ENCODE measurements at places on chromosomes 5 and 9. TPM values are rescaled to one million over a fixed set of nuclear protein-coding genes. Genes with fewer than 3 reads are reported as not detected.

The FBLL1 gene
- 0.11 TPM for polyA plus RNA-seq

The PPIP5K2 gene
- polyA plus RNA-seq = 16.6 TPM

DNA sequence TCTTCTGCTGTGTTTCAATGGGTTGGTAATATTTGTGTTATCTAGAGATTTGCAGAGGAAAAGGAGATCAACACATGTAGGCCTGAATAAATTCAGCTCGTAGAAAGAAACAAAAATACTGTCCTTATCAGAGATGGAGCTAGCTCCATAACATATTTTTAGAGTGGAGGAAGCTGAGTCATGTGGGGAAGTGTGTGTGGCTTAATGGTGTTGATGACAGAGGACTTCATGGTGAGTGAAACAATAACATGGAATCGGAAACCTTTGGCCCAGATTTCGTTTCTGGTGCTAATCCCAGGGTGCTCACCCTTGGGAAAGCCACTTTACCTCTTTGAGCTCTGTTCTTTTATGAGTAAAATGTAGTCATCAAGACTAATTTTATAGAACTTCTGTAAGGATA is 825.0 kb downstream of the TLR4 start:
- no peaks in the 10 kb centered on the region for H3K27me3 ChIP-seq
- peaks cover 9% of the 10 kb centered on the region for H3K4me1 ChIP-seq
- no peak for DNase-seq

- H3K4me1 ChIP-seq = peaks cover 7% of the 10 kb centered on the region
- H3K36me3 ChIP-seq = no peaks in the 10 kb centered on the region
- H3K27ac ChIP-seq = no peak overlapping the region
- no peak overlapping the region for H3K4me3 ChIP-seq
- no peaks in the 10 kb centered on the region for H3K27me3 ChIP-seq
Observed at GRCh38 chr5:56409331-56410190, 176.4 kb upstream of the ANKRD55 start.

DNA sequence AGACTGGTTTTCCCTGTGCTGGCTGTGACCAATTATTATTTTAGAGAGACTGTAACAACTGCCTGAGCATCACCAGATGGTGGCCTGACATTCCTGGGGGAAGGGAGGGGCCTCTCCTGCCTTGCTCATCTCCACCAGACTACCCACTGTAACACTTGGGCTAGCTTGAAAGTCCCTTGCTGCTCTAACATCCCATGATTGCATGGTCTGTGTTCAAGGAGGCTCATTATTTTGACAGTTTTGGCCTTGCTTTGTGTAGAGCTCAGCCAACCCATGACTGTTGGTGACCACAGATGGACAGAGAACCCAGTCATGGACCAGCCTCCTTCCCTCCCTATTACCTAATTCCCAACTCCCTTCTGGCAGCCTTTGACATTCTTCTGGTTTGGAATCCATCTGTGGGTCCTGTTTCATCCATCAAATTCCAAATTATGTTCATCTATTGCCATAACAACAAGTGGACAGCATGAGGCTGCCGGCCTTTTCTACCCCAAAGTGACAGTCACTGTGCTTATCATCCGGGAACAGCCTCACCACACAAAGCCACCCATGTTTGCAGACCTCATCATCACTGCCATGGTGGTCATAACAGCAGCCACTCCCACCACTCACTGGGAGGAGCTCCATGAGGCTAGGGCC is 49.0 kb upstream of the ICE1 start:
- no peaks in the 10 kb centered on the region for H3K27me3 ChIP-seq
- H3K4me1 ChIP-seq = peaks cover 7% of the 10 kb centered on the region
- peak overlapping the region; percentile 42 for H3K27ac ChIP-seq
- H3K36me3 ChIP-seq = no peaks in the 10 kb centered on the region
- no peak overlapping the region for H3K4me3 ChIP-seq

DNA sequence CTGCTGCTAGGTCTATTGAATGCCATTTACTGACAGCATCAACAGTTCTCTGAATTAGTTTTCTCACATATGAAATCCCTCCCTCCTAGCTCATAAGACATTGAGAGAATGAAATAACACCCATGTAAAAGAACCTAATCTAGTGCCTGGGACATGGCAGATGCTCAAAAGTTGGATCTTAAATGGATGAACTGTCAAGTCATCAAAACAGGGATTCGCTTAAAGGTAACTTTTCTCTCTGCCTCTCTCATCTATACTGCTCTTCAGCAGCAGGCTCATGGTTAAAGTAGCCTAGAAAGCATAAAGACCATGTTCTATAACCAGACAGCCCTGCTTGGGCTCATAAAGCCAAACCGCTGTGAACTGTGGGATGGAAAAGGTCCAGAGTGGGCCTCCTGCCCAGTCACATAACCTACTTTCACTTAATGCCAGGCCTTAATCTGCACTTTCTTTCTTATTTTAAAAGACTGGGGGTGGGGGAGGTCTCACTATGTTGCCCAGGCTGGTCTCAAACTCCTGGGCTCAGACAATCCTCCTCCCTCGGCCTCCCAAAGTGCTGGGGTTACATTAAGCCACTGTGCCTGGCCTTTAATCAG is 3.7 kb downstream of the TMEM245 start:
- H3K4me1 ChIP-seq = peaks cover 81% of the 10 kb centered on the region
- no peak for DNase-seq
- H3K27me3 ChIP-seq = no peaks in the 10 kb centered on the region
- no peaks in the 10 kb centered on the region for H3K36me3 ChIP-seq
